Diencephalon (tissue), 1 donor: ENCODE measurements at places on chromosomes 13 and 19. TPM values are rescaled to one million over a fixed set of nuclear protein-coding genes. Genes with fewer than 3 reads are reported as not detected.

KIR2DL3 gene
- total RNA-seq: not detected

NMRK2 gene
- not detected for total RNA-seq

SIGLEC11 gene
- 0.23 TPM for total RNA-seq

NUCB1 gene
- total RNA-seq: 69.9 TPM

ADGRE2 gene
- under 0.01 TPM for total RNA-seq

CERS1 gene
- 48.9 TPM for total RNA-seq
